Stimulated activated CD4-positive, alpha-beta T cell treated with anti-CD3 and anti-CD28 coated beads, Interleukin-1b, Interleukin-23, amount 100 ng/mL, for 48 hours (primary cell): ENCODE measurements at places on chromosomes 5 and 9.

- DNase-seq, result no peak
Observed at GRCh38 chr9:127521919-127522304, 70.6 kb downstream of the LRSAM1 start.

- DNase-seq, result peak; percentile 48
Observed at GRCh38 chr5:35316611-35317274, 86.5 kb upstream of the PRLR start.

DNA sequence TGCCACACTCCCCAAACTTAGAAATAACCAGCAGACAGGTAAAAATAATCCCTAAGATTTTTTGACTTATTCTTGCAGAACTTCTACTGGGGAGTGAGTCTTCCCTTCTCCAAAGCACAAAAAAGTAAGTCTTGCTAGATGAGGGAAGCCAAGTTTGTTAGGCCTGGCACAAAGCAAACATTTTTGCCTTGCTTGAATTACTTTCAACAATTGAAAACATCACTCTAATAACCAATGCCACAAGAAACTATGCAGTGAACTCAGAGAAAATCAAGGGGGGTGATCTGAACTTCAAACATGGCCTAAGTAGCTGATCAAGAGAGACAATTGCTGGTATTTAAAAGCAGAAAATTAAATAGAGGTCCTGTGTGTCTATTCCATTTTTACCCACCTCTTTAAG is 123.6 kb upstream of the SLC1A3 start:
- DNase-seq, result no peak

- no peak for DNase-seq
Observed at GRCh38 chr5:79923431-79923830, 67.6 kb downstream of the MTX3 start.

- DNase-seq, result no peak
Observed at GRCh38 chr9:77427256-77427927, 220.7 kb downstream of the GNA14 start.

GRCh38 chr5:17620627-17621026 is 10.4 kb downstream of the TAF11L12 start:
- DNase-seq, result no peak

DNA sequence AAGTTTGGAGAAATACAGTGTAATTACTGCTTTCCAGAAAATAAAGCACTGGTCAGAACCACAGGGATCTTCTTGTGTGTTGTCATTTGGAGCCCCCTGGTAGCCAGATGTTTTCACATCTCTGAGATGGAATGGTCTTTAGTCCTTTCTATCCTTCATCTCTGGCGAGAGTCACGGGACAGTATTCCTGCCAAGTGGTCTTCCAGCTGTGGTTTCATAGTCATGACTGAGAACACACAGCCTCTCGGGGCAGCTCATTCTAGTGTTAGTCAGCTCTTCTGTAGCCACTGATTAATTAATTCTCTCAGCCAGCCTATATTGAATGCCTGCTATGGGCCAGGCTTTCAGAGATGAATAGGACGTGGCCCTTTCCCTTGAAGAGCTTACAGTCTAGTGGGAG is 34.1 kb downstream of the HMGXB3 start:
- no peak for DNase-seq

GRCh38 chr9:93082841-93083411 is 13.1 kb upstream of the CARD19 start:
- DNase-seq, result no peak

GRCh38 chr5:72604111-72604797 is 97.0 kb upstream of the ZNF366 start:
- no peak for DNase-seq

- DNase-seq, result no peak
Observed at GRCh38 chr9:137237759-137238726, 3.0 kb upstream of the TUBB4B start.

DNA sequence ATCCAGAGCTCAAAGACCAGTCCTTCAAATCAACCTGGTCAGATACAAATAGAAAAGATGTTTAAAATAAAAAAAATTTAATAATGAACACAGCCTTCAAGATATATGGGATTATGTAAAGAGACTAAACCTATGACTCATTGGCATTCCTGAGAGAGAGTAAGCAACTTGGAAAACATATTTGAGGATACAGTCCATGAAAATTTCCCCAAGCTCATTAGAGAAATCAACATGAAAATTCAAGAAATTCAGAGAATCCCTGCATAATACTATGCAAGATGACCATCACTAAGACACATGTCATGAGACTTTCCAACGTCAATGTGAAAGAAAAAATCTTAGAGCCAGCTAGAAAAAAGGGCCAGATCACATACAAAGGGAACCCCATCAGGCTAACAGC is 512.9 kb upstream of the PTGER4 start:
- DNase-seq, result no peak

DNA sequence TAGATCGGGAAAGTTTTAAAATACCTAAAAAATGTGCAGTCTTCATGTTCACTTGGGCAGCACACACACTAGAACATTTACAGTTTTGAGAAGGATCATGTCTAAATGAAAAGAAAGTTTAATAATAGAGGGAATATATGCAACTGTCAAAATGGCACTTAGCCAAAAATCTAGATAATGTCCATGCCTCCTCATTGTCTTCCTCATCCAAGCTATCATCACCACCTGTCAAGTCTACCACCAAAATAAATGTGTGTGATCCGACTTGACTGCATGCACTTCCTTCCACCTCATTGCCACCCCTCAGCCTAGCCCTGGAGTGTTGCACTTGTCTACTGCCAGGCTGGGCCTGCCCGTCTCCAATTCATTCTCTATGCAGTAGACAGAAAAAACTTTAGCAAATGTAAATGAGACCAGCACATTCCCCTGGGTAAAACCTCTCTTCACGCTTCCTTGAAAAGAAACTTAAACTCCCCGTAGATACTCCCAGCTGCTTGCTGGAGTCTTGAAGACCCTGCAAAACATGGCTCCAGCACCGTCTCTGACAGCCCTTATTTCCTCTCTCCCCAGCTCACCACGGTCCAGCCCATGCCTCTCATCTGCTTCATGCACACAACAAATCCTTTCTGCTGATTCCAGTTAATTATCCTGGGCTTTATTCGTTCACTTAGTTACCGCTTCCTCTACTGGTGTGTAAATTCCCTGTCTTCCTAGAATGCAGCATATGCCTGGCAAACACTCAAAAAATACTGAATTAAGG is 66.9 kb downstream of the FANCC start:
- no peak for DNase-seq

DNA sequence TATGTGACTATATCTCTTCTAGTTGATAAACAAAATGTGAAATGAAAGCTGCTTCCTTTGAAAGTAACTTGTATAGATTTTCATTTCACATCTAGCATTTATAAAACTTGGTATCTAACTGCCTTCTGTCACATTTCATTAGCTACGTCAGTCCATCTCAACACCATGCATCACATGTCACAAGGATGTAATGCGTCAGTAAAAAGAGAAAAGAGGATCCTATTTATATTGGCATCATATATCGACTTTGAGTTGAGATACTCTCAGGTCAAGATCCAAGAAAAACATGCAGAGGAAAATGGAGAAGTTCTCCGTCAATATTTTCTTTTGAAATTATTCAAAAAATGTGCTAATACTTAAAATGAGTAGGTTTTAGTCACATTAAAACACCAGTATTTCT is 1211.2 kb downstream of the EFNA5 start:
- no peak for DNase-seq

- no peak for DNase-seq
Observed at GRCh38 chr9:85290019-85290418, 451.7 kb downstream of the AGTPBP1 start.

DNA sequence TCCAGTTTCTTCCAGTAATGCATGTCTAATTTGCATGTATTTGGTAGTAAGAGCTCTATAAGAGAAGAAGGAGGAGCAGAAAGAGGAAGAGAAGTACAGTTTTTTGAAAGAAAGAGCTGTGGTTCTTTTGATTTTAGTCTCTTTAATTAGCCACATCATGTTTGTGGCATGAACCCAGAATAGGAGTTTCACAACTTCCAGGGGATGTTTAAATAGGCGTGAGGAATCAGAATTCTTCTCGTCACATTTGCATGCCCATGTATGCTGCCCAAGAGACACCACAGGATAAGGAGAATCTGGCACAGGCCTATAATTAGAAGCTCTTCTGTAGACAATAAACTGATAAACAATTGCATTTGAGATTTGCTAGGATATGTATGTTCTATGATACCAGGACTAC is 78.7 kb downstream of the GAS1 start:
- DNase-seq, result no peak

GRCh38 chr9:88748566-88749261 is 213.7 kb downstream of the NXNL2 start:
- DNase-seq, result no peak

DNA sequence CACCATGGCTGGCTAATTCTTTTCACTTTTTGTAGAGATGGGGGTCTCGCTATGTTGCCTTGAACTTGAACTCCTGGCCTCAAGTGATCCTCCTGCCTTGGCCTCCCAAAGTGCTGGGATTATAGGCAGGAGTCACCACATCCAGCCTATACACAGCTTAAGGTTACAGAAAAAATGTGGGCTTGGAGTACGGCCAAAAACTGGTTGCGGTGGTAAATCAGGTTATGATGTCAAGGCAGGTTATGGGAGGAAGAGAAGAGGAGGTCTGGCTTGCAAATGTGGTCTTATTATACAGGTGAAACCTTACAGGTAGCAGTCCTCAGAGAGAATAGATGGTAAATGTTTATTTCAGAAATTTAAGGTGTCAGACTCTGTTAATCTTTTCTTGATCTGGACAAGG is 30.7 kb upstream of the SYK start:
- no peak for DNase-seq
